ENCODE measurements at places on chromosomes 16 and 17.

GRCh38 chr16:81067166-81067565 is 9.9 kb downstream of the C16orf46 start:
- H3K4me1 ChIP-seq, result no peaks in the 10 kb centered on the region
- DNase-seq, result no peak
- no peak overlapping the region for H3K4me3 ChIP-seq
- H3K27me3 ChIP-seq, result no peaks in the 10 kb centered on the region
- H3K27ac ChIP-seq, result no peak overlapping the region

- H3K27ac ChIP-seq, result no peak overlapping the region
- H3K4me1 ChIP-seq, result no peaks in the 10 kb centered on the region
Measured at GRCh38 chr17:27776882-27777624, 23.3 kb downstream of the NOS2 start.

- H3K27me3 ChIP-seq, result no peaks in the 10 kb centered on the region
- H3K36me3 ChIP-seq, result peaks cover 58% of the 10 kb centered on the region
- no peak overlapping the region for H3K4me3 ChIP-seq
- H3K27ac ChIP-seq, result no peak overlapping the region
- DNase-seq, result no peak
Measured at GRCh38 chr16:24776501-24777220, 47.2 kb downstream of the TNRC6A start.

- no peak overlapping the region for H3K4me3 ChIP-seq
- H3K27ac ChIP-seq, result no peak overlapping the region
- no peaks in the 10 kb centered on the region for H3K27me3 ChIP-seq
- no peaks in the 10 kb centered on the region for H3K4me1 ChIP-seq
- no peak for DNase-seq
Measured at GRCh38 chr17:72572604-72573491, 452.0 kb downstream of the SOX9 start.
